ENCODE measurements at places on chromosomes 5 and 9. TPM values are rescaled to one million over a fixed set of nuclear protein-coding genes. Genes with fewer than 3 reads are reported as not detected.

NR5A1 gene
- not detected for total RNA-seq

RASEF gene
- 23.1 TPM for total RNA-seq

APBA1 gene
- under 0.01 TPM for total RNA-seq

CD14 gene
- total RNA-seq, result 3.4 TPM

WDR38 gene
- not detected for total RNA-seq

ANKRD34B gene
- total RNA-seq, result not detected

HAND1 gene
- not detected for total RNA-seq

SIT1 gene
- total RNA-seq, result not detected

ABO gene
- not detected for total RNA-seq

SHOC1 gene
- total RNA-seq, result not detected

SPATA9 gene
- 0.36 TPM for total RNA-seq

MSX2 gene
- 2.9 TPM for total RNA-seq

GRIN1 gene
- not detected for total RNA-seq

C9orf50 gene
- total RNA-seq, result not detected

ARL15 gene
- 22.0 TPM for total RNA-seq

PCDHGA7 gene
- total RNA-seq, result 1.0 TPM

ELOVL7 gene
- 1.00 TPM for total RNA-seq

FIBCD1 gene
- under 0.01 TPM for total RNA-seq

ITGA1 gene
- 7.3 TPM for total RNA-seq

NR6A1 gene
- total RNA-seq, result 0.69 TPM

IDNK gene
- 2.2 TPM for total RNA-seq

EEIG1 gene
- total RNA-seq, result 27.5 TPM

BRINP1 gene
- total RNA-seq, result not detected

PDE6A gene
- not detected for total RNA-seq

SPINK1 gene
- not detected for total RNA-seq

IFNK gene
- not detected for total RNA-seq

ERP44 gene
- 10.0 TPM for total RNA-seq

BAAT gene
- under 0.01 TPM for total RNA-seq

KIF20A gene
- total RNA-seq, result 102 TPM

PKD2L2 gene
- not detected for total RNA-seq

OSTF1 gene
- 38.0 TPM for total RNA-seq

BOD1 gene
- 34.0 TPM for total RNA-seq

TICAM2 gene
- 0.69 TPM for total RNA-seq

NTRK2 gene
- 7.6 TPM for total RNA-seq

MCC gene
- total RNA-seq, result 124 TPM

ARSK gene
- total RNA-seq, result 4.5 TPM

COX7C gene
- total RNA-seq, result 98.8 TPM

CBY3 gene
- total RNA-seq, result 0.36 TPM

SPARC gene
- total RNA-seq, result 820 TPM

GDF9 gene
- under 0.01 TPM for total RNA-seq

LECT2 gene
- total RNA-seq, result not detected

NMUR2 gene
- not detected for total RNA-seq

INSL4 gene
- under 0.01 TPM for total RNA-seq

TARS1 gene
- 220 TPM for total RNA-seq

Measured in melanocyte of skin (primary cell).